Endothelial cell of umbilical vein (primary cell): ENCODE measurements at places on chromosomes 2 and 18. TPM values are rescaled to one million over a fixed set of nuclear protein-coding genes. Genes with fewer than 3 reads are reported as not detected.

DNA sequence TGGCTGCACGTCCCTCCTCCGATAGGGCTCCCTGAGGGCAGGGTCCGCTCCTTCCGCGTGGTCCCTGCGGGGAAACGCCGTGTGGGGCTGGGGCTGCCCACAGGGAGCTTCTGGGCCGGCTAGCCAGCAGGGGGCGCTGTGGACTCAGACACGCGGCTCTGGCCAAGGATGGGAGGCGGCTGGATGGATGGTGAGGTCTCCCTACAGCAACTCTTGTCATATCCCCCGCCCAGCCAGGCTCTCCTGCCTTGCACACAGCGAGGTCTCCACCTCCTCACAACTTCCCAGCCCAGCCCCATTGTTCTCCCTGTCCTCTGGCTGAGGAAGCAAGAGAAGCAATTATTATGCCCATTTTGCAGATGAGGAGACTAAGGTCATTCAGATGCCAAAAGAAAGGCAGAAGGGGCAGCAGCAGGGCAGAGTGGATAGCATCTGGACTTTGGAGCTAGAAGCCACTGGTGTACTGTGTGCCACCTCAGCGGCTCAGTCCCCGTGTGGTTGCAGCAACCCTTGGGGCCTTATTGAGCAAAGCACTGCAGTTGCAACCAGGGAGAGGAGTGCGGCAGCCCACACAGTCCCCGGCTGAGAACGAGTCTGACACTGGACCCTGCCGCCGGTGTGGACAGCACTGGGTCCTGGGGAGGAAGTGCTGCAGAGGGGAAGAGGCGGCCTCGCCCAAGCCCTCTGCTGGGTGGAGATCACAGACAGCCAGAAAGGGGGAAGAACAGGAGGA is 99.0 kb downstream of the ZFP36L2 start:
- peaks cover 13% of the 10 kb centered on the region for H3K4me1 ChIP-seq
- H3K4me3 ChIP-seq, result no peak overlapping the region
- DNase-seq, result no peak
- H3K36me3 ChIP-seq, result no peaks in the 10 kb centered on the region

GRCh38 chr2:69645031-69645431 is 1.5 kb upstream of the AAK1 start:
- no peaks in the 10 kb centered on the region for H3K27me3 ChIP-seq
- H3K36me3 ChIP-seq, result no peaks in the 10 kb centered on the region
- peaks cover 29% of the 10 kb centered on the region for H3K4me1 ChIP-seq

DNA sequence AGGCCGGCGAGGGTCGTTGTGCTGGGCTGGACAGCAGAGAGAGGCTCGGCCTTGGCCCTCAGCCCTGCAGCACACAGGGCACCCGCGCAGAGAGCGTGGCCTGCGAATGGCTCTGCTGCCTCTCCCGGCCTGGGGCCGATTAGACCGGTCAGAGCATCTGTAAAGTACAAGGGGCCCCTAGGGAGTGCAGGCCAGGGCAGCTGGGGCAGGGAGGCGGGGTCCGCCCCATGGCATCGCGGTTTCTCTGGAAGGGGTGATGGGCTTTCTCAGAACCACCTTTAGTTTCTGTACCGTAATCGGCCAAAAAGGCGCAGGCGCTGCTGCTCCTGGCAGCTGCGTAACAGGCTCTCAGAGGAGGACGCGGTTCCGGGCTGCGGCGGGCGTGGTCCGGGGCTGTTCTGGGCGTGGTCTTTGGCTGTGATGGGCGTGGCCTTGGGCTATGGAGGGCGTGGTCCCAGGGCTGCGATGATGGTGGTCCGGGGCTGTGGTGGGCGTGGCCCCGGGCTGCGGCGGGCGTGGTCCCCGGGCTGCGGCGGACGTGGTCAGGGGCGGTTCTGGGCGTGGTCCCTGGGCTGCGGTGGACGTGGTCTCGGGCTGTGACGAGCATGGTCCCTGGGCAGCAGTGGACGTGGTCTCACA is 1.5 kb upstream of the GPR148 start:
- DNase-seq, result peak; percentile 72
- H3K27me3 ChIP-seq, result no peaks in the 10 kb centered on the region
- H3K4me1 ChIP-seq, result peaks cover 8% of the 10 kb centered on the region
- no peak overlapping the region for H3K27ac ChIP-seq
- no peaks in the 10 kb centered on the region for H3K36me3 ChIP-seq

- H3K4me3 ChIP-seq, result no peak overlapping the region
- no peaks in the 10 kb centered on the region for H3K4me1 ChIP-seq
- peaks cover 8% of the 10 kb centered on the region for H3K27me3 ChIP-seq
- no peaks in the 10 kb centered on the region for H3K36me3 ChIP-seq
These were observed 50.5 kb downstream of the SLC4A5 start for GRCh38 chr2:74292751-74293150.

GRCh38 chr2:238892796-238893195 is 44.9 kb downstream of the TWIST2 start:
- peaks cover 12% of the 10 kb centered on the region for H3K4me1 ChIP-seq
- no peaks in the 10 kb centered on the region for H3K27me3 ChIP-seq
- no peaks in the 10 kb centered on the region for H3K36me3 ChIP-seq
- no peak overlapping the region for H3K4me3 ChIP-seq

DNA sequence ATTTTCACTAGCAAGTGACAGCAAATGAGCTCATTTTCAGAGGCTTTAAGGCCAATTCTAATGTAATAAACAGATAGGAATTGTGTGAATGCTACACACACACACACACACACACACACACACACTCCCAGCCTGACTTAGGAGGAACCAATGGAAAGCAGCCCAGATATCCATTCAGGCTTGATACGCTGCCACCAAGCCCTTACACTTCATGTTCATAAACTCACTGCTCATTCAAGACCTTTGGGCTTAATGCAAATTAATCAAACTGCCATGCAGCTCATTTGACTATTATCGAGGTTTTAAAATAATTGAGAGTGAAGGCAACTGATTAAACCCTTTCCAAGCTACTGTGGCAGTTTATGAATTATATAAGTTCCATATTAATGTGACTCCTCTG is 298.9 kb upstream of the NCKAP5 start:
- peaks cover 4% of the 10 kb centered on the region for H3K27me3 ChIP-seq
- H3K4me1 ChIP-seq, result no peaks in the 10 kb centered on the region
- H3K27ac ChIP-seq, result no peak overlapping the region
- no peak overlapping the region for H3K4me3 ChIP-seq

CTLA4 gene
- not detected in 2 replicates for polyA plus RNA-seq

UBE2E3 gene
- 96.9 and 107 TPM in 2 replicates for polyA plus RNA-seq

ERFE gene
- 0.48 and 0.65 TPM in 2 replicates for polyA plus RNA-seq

FSIP2 gene
- polyA plus RNA-seq, result 0.02 and 0.04 TPM in 2 replicates

PTPRN gene
- polyA plus RNA-seq, result not detected in 2 replicates

OR6B2 gene
- not detected in 2 replicates for polyA plus RNA-seq
